ENCODE measurements at places on chromosomes 2 and 18. TPM values are rescaled to one million over a fixed set of nuclear protein-coding genes. Genes with fewer than 3 reads are reported as not detected.

DNA sequence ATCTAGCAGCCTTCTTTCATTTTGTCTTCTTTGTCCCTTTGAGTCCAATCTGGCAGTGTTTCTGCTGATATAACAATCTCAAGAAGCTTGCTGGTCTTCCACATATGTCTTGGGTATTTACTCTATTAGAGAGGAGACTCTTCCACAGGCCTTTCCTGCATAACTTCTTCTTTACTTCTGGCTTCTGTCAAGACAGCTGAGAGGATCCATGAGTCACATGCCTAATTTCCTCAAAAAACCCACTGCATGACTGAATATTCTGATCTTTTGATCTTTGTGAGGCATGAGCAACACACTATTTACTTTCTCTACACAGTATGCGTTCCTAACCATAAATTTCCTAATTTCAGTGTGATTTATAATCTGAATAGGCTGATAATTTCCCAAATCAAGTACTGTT is 5.1 kb upstream of the DCC start:
- DNase-seq: peak; percentile 66

DNA sequence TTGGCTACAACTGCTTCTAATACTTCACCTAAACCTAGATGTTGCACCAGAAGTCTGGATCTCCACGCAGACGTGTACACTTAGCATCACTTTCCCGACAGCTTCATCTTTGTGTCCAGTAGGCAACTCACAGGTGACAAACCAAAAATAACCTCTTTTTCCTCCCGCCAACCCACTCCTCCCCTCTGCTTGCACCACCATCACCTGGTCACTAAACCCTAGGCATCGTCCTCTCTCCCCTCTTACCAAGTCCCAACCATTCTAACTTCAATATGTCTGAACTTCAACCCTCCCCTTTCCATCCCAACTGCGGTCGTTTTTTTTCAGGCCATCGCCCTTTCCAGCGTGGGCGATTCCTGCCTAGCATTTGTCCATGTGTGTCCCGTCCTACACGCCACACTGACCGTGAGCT is 413 bp upstream of the CHMP3 start:
- DNase-seq: no peak

- no peak for DNase-seq
Observed at GRCh38 chr2:184799379-184799778, 201.1 kb downstream of the ZNF804A start.

- peak; percentile 5 for DNase-seq
Observed at GRCh38 chr2:197500503-197501131, 438 bp downstream of the HSPE1 start.

- DNase-seq: peak; percentile 92
Observed at GRCh38 chr2:9142551-9143263, 63.9 kb upstream of the ASAP2 start.

DNA sequence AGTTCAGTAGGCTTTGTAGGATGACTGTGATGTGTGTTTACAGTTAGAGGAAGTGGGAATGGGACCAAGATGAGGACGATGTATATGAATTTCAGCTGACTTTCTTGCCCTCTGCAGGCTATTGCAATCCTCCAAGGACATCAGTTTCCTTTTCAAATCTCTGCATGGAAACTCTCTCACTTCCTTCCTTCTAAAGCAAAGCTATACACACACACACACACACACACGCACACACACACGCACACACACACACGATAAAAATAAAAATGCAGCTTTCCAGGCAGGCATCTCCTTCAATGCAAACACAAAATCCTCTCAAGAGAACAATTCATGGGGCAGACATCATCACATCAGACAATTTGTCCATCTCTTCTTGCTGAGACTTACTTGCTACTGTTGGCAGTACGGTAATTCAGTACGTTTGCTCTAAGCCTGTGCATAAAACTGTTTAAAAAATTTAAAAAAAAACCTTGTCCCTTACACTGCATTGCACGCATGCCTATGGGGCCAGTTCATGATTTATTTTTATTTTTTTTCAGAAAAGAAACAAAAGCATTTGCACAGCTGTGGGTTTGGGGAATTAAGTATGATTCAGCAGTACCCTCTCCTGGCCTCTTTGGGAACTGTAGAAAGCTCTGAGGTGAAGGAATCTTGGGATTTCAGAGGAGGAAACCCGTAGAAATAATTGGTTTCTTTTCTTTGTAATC is 27.1 kb upstream of the ICOS start:
- peak; percentile 80 for DNase-seq

DNA sequence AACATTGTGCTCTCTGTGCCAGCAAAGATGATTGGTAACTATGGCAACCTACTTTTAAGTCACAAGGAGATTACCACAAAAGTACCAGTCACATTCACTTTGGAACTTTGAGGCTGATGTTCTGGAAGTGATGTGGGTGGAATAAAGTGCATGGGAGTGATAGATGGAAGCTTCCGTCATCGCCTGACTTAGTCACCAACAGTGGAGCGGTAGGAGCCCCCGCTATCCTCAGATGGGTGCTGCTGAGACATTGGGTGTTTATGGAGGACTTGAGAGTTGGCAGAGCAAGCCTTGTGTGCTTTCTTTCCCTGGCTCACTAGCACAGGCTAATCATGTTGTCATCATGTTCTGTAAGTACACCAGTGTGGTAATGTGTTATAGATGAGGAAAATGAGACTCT is 4.6 kb downstream of the PPP1R7 start:
- peak; percentile 77 for DNase-seq

- DNase-seq: no peak
Observed at GRCh38 chr18:50654658-50655550, 95.0 kb downstream of the MAPK4 start.

INHA gene
- total RNA-seq: not detected

RAB27B gene
- total RNA-seq: 1.3 TPM

RAB12 gene
- total RNA-seq: 14.9 TPM

EN1 gene
- total RNA-seq: not detected

REG1B gene
- not detected for total RNA-seq

PARD3B gene
- 15.3 TPM for total RNA-seq

ELOA2 gene
- not detected for total RNA-seq

Data from IMR-90 (cell line).